ENCODE measurements at places on chromosomes 5 and 9.

- DNase-seq = no peak
Observed at GRCh38 chr5:136192526-136193321, at the start of gene SMIM32. Gene SMIM32, minus strand, starts transcription at chr5:136193162. Its CDS starts 638 bp downstream, at chr5:136192524.

- no peak for DNase-seq
Observed at GRCh38 chr5:100913298-100913697, 10.2 kb upstream of the ST8SIA4 start.

DNA sequence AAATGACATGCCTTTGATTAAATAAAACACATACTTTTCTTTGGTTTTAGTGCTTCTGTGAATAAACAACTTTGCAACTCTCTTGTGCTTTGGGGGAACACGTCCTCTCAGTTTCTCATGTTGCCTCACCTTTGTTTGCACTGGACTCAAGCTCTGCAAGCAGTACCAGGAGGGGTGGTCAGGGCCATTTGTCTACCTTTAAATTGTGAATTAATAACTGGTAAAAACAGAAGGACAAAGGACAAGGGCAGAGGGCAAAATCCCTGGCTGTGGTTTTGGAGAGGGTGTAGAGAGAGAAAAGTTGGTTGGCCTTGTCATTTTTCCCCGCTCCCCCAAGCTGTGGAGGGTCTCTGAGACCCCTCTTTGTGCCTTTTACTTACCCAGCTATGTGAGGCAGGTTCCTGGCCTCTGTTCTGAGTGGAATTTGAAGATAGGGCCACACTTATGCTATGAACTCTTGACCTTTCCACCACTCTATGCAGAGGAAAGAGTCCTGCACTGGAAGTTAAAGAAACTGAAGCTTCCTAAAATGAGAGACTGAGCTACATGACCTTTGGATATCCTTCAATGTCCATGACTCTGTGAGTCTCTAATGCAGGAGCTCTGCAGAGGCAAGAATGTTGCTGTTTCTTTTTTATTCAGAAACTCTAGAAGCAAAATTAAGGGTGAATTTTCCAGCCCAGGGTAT lies 55.1 kb upstream of the MOCS2 start:
- no peak for DNase-seq

GRCh38 chr9:76456202-76456926 lies 2.6 kb upstream of the GCNT1 start:
- no peak for DNase-seq

GRCh38 chr5:6750142-6750840 lies 37.1 kb downstream of the TENT4A start:
- no peak for DNase-seq
